ENCODE measurements at places on chromosomes 7 and 10. TPM values are rescaled to one million over a fixed set of nuclear protein-coding genes. Genes with fewer than 3 reads are reported as not detected.

RAPGEF5 gene
- total RNA-seq: 3.4 TPM

GJD4 gene
- total RNA-seq: not detected

ST7 gene
- total RNA-seq: 15.4 TPM

WIPF3 gene
- total RNA-seq: 0.41 TPM

ZNF727 gene
- total RNA-seq: not detected

ADIRF gene
- total RNA-seq: 107 TPM

SPAM1 gene
- not detected for total RNA-seq

SPDYE1 gene
- total RNA-seq: not detected

OR2A5 gene
- not detected for total RNA-seq

NXPH1 gene
- not detected for total RNA-seq

PSTK gene
- total RNA-seq: 3.8 TPM

ZEB1 gene
- 0.35 TPM for total RNA-seq

MPP7 gene
- 5.1 TPM for total RNA-seq

SP8 gene
- not detected for total RNA-seq

AGAP3 gene
- total RNA-seq: 105 TPM

ECHDC3 gene
- total RNA-seq: 10.4 TPM

FAS gene
- 18.0 TPM for total RNA-seq

NAT16 gene
- not detected for total RNA-seq

LIPN gene
- not detected for total RNA-seq

GRID2IP gene
- 0.14 TPM for total RNA-seq

FAM204A gene
- total RNA-seq: 76.5 TPM

CYP2C19 gene
- not detected for total RNA-seq

ZDHHC4 gene
- 45.3 TPM for total RNA-seq

CASTOR2 gene
- total RNA-seq: 4.7 TPM

CDC14C gene
- total RNA-seq: not detected

RSPH10B gene
- 0.04 TPM for total RNA-seq

DNAH11 gene
- not detected for total RNA-seq

CYP3A7 gene
- total RNA-seq: not detected

DNAJC12 gene
- total RNA-seq: 0.21 TPM

STOX1 gene
- 0.17 TPM for total RNA-seq

SSMEM1 gene
- total RNA-seq: not detected

PPP1R17 gene
- not detected for total RNA-seq

SOSTDC1 gene
- total RNA-seq: 0.07 TPM

CALML3 gene
- 4.7 TPM for total RNA-seq

MRLN gene
- total RNA-seq: not detected

SERPINE1 gene
- total RNA-seq: 427 TPM

HMX3 gene
- total RNA-seq: not detected

CYP3A4 gene
- total RNA-seq: not detected

TMEM176A gene
- not detected for total RNA-seq

CPA1 gene
- not detected for total RNA-seq

CACUL1 gene
- 33.2 TPM for total RNA-seq

FKBP9 gene
- 110 TPM for total RNA-seq

ABCB4 gene
- not detected for total RNA-seq
